Natural killer cell treated with Interleukin-12 subunit alpha and Interleukin-12 subunit beta and Interleukin-15 and Interleukin-18, amount 100 ng/mL, for 72 hours (primary cell): ENCODE measurements at places on chromosomes 16 and 17. TPM values are rescaled to one million over a fixed set of nuclear protein-coding genes. Genes with fewer than 3 reads are reported as not detected.

DNA sequence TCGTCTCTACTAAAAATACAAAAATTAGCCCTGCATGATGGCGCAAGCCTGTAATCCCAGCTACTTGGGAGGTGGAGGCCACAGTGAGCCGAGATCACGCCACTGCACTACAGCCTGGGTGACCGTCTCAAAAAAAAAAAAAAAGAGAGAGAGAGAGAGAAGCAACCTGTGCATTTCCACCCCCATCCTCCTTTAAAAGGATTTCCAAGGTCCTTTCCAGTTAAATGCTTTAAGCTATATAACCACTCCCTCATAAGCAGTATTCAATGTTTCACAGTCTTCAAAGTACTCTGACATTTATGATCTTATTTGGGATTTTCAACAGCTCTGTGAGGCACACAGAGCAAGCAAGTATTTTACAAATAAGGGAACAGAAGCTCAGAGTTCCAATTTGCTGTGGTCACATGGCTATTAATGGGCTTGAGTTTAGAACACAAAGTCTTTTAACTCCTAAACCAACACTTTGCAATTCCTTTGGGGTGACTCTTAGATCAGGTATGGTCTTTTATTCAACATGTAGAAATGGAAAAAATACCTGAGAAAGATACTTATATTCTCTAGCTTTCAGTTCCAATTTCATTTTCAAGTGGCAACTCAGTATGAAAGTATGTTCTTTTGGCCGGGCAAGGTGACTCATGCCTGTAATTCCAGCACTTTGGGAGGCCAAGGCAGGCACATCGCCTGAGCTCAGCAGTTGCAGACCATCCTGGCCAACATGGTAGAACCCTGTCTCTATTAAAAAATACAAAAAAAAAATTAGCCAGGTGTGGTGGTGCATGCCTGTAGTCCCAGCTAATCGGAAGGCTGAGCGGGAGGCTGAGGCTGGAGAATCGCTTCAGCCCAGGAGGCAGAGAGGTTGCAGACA lies 31.3 kb downstream of the SPOP start:
- peak overlapping the region; percentile 71 for H3K27ac ChIP-seq
- no peaks in the 10 kb centered on the region for H3K27me3 ChIP-seq
- H3K4me3 ChIP-seq: peak overlapping the region; percentile 61
- peaks cover 30% of the 10 kb centered on the region for H3K4me1 ChIP-seq
- no peaks in the 10 kb centered on the region for H3K36me3 ChIP-seq

DNA sequence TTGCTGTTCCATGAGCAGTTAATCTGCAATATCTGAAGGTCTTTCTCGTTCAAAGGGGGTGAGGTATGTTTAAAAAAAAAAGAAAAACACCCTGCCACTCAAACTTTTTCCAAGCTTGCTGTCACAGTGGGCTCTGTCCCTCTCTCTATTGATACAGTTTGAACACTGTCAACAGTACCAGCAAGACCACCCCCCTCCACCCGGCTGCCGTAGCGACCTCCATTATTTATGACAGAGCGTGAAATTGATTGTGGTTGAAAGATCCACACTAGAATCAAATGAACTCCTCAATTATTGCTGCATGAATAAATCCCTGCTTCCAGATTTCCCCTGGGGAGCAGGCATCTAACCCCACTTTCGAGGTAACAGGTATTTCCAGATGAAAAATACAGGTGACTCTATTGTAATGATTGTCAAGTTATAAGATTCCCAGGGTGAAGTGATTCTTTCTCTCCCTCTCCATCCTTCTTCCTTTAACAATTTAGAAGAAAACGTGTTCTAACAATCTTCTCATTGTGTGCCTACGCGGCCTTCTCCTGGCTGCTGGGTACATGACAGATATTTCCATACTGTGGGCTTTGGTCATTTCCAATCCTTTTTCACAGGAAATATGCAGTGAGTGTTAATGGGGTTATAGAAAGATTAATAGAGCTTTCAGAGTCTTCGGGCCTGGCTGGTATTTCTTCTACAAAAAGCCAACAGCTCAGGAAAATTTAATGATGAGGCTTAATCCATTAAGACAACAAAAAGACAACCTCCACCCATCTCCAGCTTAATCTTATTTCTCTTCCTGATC lies 135.7 kb upstream of the C16orf82 start:
- H3K36me3 ChIP-seq: no peaks in the 10 kb centered on the region
- H3K27ac ChIP-seq: no peak overlapping the region
- H3K27me3 ChIP-seq: peaks cover 54% of the 10 kb centered on the region

DNA sequence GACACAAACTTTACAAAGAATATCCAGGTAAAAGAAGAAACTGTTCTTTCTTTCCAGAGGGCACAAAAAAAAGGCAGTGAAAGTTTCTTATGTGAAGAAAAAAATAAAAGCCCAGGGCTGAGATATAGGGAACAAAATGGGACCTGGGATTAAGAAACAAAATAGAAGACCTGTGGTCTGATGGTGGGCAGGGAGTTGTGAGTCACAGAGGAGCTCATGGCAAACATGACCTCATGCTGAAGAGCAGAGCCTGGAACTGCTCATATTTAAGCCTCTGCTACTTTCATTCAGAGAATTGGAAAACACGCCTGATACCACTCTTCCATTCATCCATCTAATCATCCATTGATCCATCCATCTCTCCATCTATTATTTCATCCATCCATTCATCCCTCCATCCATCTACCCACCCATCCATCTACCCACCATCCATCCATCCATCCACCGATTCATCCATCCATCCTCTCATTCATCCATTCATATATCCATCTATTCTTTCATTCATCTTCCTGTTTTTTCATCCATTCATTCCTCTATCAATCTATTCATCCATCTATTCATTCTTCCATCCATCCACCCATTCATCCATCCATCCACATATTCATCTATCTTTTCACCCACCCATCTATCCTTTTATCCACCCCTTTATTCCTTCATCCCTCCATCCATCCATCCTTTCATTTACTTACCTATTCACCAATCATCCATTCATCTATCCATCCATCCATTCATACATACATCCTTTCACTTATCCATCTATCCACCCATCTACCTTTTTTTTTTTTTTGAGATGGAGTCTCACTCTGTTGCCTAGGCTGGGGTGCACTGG lies 30.0 kb downstream of the WFDC1 start:
- H3K4me1 ChIP-seq: no peaks in the 10 kb centered on the region
- no peak overlapping the region for H3K4me3 ChIP-seq
- no peaks in the 10 kb centered on the region for H3K36me3 ChIP-seq
- no peaks in the 10 kb centered on the region for H3K27me3 ChIP-seq

- H3K4me3 ChIP-seq: no peak overlapping the region
- no peak for DNase-seq
- H3K36me3 ChIP-seq: no peaks in the 10 kb centered on the region
- H3K27ac ChIP-seq: no peak overlapping the region
These were observed 27.2 kb downstream of the ZNF423 start for GRCh38 chr16:49828533-49829267.

DNA sequence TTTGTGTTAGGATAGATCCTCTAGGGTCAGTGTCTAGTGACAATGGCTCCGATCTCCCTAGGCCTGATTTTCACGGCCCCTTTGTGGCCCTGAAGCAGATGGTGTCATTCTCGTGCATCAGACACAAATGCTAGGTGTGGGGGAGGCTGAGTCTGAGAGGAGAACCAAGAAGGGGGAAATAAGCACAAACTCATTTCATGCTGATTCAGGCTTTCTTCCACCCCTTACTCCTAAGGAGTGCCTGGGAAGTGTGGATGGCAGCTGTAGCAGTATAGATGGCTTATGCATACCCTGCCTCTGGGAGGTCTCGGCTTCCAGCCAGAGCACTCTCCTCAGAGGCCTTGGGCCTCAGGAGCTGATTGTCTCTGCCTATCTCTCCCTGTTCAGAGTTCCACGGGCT lies 1.8 kb upstream of the WNK4 start:
- peaks cover 8% of the 10 kb centered on the region for H3K36me3 ChIP-seq
- H3K27me3 ChIP-seq: peaks cover 17% of the 10 kb centered on the region
- H3K27ac ChIP-seq: no peak overlapping the region
- peaks cover 27% of the 10 kb centered on the region for H3K4me1 ChIP-seq

DNA sequence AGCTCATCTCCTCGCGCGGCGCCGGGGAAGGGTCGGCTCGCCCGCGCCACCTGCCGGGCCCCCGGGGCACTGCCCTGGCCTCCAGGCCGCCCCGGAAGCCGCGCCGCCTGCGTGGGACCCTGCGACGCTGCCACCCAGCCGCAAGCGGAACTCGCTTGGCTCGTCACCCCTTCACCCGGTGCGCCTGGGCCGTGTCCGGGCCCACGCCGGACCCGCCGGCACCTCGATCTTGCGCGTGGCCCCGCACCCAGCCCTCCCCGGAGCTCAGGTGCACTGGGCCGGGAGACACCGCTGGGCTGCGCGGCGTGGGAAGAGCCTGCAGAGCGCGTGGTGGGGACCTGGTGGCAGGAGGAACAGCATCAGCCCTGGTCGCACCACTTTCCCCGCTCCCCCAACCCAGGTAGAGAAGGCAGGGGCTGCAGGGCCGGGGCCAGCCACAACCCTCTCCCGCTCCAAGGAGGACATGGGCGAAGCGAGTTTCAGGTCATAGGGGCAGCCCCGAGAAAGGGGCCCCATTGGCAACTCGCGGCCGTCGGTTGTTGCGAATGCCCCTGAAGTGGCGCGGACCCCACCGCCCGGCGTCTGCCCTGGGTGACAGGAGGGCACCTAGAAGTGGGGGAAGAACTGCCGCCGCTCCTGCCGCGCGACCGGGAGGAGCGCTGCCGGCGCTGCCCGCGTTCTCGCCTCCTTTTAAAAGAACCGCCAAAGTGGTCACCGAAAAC lies 363 bp upstream of the MIF4GD start:
- H3K27me3 ChIP-seq: no peaks in the 10 kb centered on the region
- H3K36me3 ChIP-seq: peaks cover 4% of the 10 kb centered on the region
- H3K4me3 ChIP-seq: peak overlapping the region; percentile 91
- peak overlapping the region; percentile 81 for H3K27ac ChIP-seq
- H3K4me1 ChIP-seq: peaks cover 23% of the 10 kb centered on the region
- peak; percentile 93 for DNase-seq

DNA sequence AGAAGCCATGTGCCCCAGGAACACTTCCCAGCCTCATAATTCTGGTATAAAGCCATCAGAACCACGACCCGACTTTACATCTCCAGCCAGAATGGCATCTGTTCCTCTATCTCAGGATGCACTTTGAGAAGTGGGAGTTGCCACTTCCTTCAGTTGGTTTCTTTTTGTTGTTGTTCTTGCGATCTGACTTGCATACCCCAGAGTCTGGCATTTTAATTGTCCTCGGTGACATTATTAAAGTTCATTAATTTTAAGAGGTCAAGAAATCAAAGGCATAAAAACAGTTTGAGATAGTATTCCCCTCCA lies 13.5 kb downstream of the MARCHF10 start:
- H3K36me3 ChIP-seq: peaks cover 10% of the 10 kb centered on the region
- DNase-seq: no peak
- peak overlapping the region; percentile 38 for H3K27ac ChIP-seq

DNA sequence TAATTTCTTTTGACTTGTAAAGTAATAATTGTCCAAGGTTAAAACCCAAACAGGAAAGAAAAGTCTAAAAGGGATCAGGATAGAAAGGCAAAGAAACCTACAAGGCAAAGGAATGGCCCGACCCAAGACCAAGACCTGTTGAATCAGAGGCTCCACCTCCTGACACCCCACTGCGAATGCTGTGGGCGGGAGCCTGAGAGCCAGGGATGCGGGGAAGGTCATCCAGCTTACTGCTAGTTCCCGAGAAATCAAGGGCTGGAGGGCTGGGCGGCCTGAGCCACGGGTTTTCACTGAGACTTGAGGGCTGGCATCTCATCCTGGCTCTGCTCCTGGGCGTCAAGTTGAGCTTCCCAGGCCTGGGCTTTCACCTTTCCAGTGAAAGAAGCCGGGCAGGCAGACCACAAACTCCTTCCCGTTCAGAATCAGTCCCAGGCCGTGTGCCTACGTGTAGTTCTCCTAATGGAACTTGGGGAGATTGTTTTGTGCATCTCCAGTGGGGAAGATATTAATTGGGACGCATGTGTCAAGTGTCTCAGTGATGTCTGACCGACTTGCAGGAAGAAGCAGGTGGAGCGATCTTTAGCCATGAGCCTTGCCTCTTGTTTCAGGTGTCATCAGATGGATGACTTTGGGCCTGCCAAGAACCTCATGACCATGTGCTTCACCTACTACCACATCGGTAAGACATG lies 36.9 kb downstream of the CIBAR2 start:
- H3K27me3 ChIP-seq: no peaks in the 10 kb centered on the region
- H3K36me3 ChIP-seq: no peaks in the 10 kb centered on the region
- H3K27ac ChIP-seq: no peak overlapping the region

DNA sequence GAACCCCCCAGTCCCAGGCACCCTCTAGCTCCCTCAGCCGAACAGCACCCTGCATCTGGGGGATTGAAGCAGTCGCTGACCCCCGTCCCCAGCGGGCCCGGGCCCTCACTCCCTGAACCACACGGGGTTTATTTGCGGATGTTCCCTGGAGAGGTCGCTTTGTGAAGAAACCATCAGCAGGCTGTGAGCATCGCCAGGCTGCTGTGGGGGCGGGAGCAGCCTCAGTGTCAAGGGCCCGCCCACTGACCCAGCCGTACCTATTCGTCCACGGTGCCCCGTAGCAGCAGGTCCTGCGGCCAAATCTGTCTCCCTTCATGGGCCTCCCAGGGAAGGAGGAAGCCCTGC lies 6.4 kb upstream of the RAB40C start:
- no peak overlapping the region for H3K27ac ChIP-seq
- no peaks in the 10 kb centered on the region for H3K4me1 ChIP-seq
- H3K4me3 ChIP-seq: no peak overlapping the region
- H3K27me3 ChIP-seq: no peaks in the 10 kb centered on the region

DNA sequence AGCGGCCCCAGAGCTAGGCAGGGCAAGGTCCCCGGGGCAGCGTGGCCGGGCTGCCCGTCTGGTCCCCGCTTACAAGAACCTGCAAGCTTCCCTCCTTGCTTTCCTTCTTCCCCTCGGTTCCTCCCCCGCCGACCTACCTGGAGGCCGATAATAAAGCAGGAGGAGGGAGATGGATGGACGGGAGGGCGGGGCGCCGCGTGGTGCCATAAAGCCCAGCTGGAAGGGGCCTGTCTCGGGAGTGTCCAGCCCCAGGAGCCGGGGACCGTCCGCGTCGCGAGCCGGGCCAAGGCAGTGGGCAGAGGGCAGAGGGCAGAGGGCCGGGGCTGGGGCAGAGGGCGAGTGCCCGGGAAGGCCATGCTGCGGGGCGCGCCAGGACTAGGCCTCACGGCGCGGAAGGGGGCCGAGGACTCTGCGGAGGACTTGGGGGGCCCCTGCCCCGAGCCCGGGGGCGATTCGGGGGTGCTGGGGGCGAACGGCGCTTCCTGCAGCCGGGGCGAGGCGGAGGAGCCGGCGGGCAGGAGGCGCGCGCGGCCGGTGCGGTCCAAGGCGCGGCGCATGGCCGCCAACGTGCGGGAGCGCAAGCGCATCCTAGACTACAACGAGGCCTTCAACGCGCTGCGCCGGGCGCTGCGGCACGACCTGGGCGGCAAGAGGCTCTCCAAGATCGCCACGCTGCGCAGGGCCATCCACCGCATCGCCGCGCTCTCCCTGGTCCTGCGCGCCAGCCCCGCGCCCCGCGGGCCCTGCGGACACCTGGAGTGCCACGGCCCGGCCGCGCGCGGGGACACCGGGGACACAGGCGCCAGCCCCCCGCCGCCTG lies at the start of gene BHLHA9:
BHLHA9 (plus strand) TSS at position 235 of the 820 bp plus-strand sequence; CDS start at position 355, 120 bp downstream.
- peak within 1 kb of the TSS; percentile 95 for H3K4me3 ChIP-seq
- H3K27ac ChIP-seq: peak within 1 kb of the TSS; percentile 91
- peaks cover 12% of the 10 kb centered on the region for H3K4me1 ChIP-seq
- H3K27me3 ChIP-seq: peaks cover 8% of the 10 kb centered on the region
- H3K36me3 ChIP-seq: no peaks in the 10 kb centered on the region
- DNase-seq: no peak

- no peak for DNase-seq
- no peaks in the 10 kb centered on the region for H3K36me3 ChIP-seq
- no peaks in the 10 kb centered on the region for H3K27me3 ChIP-seq
- no peak overlapping the region for H3K4me3 ChIP-seq
- H3K4me1 ChIP-seq: peaks cover 5% of the 10 kb centered on the region
- H3K27ac ChIP-seq: peak overlapping the region; percentile 31
These were observed 16.3 kb downstream of the CAVIN1 start for GRCh38 chr17:42406615-42407288.

Gene TBC1D3E
- not detected for total RNA-seq

Gene ITGB4
- total RNA-seq: not detected

Gene EVI2B
- total RNA-seq: 28.0 TPM

Gene ASPHD1
- 1.3 TPM for total RNA-seq
